ENCODE measurements at places on chromosomes 16 and 17.
A peak's percentile ranks its signal among the peaks of the same experiment; 100 is the strongest.

DNA sequence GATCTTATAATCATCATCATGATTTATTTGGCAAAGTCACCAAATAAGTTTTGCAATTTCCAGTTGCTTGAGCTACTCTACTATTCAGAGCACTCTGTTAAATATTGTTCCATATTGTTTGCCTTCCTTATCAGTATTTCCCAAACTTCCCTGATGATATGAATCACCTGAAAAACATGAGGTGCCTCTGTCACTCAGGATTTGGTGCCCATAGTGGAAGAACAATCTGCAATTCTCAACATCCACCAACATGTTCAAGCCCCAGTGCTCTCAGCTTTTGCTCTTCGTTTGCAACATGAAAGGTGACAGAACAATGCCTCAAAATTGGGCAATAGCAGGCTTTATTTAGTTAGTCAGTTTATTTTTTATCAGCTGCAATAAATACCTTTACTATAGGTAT lies 28.6 kb upstream of the WSB1 start:
- no peak for DNase-seq

- DNase-seq: no peak
These were observed 162.6 kb downstream of the MAP2K6 start for GRCh38 chr17:69577098-69577497.

- no peak for DNase-seq
These were observed 15.3 kb upstream of the PSMD7 start for GRCh38 chr16:74281300-74281699.

GRCh38 chr17:13576661-13577526 lies 24.8 kb downstream of the HS3ST3A1 start:
- DNase-seq: no peak

DNA sequence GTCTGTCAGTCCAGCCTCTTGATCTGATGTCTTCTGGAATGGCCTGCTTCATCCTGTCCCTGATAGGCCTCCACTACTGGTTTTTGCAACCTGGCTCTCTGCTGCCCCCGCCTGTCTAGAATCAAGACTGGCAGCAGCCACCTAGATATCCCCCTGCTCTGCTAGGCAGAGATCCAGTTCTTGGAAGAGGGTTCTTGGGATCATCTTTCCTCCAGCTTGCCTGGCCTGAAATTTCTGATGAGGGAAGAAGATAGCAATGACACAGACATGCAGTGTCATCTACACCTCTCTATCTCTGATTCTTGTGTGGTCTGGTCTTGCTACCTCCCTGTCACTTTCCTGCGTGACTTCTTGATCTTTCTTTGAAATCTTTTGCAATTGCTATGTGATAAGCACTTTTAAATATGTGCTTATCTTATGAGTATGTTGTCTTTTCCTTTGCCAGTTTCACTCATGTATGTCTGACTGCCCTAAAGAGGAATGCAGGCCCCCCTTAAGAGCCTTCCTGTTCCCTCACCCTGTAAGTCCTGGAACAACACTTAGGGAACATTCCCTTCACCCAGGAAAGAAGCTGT lies 20.3 kb upstream of the NFATC3 start:
- peak; percentile 86 for DNase-seq

DNA sequence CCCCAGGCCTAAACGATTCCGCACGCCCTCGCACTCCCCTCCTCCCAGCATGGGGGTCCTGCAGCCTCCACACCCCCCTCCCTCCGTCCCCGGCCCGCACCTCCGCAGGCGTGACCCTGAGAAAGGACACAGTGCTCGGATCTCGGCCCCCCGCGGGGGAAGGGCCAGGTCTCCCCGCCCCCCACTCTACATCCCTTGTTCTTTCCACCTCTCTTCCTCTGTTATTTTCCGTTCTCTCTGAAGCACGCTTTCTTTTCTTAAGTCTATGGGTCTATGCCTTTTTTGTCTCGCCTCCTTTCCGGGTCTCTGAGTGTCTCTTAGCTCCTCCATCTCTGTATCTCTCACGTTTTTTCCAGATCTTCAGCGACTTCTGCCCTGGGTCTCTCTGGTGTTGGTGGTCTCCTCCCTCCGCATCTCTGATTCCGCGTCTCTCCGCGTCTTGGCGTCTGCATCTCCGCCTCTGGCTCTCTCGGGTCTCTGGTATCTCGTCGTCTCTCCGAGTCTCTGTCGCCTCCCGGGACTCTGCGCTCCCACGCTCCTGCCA lies 2.1 kb upstream of the HES7 start:
- no peak for DNase-seq

DNA sequence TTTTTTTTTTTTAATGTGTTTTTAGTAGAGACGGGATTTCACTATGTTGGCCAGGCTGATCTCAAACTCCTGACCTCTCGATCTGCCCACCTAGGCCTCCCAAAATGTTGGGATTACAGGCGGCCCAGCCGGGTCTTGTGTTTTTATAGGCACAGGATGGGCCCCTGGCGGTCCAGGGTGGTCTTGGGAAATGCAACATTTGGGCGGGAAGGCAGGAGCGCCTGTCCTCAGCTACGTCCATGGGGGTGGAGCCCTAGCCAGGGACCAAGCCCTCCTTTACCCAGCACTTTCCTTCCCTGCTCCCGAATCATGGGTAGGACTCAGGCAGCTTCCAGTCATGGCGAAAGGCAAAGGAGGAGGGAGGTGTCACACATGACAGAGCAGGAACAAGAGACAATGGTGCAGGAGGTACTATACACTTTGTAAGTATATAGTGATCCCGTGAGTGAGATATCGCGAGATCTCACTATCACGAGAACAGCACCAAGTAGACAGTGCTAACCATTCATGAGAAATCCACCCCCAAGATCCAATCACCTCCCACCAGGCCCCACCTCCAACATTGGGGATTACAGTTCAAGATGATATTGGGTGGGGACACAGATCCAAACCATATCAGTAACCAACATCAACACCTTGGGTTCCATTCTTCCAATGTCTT lies 226.7 kb upstream of the WSCD1 start:
- DNase-seq: no peak

DNA sequence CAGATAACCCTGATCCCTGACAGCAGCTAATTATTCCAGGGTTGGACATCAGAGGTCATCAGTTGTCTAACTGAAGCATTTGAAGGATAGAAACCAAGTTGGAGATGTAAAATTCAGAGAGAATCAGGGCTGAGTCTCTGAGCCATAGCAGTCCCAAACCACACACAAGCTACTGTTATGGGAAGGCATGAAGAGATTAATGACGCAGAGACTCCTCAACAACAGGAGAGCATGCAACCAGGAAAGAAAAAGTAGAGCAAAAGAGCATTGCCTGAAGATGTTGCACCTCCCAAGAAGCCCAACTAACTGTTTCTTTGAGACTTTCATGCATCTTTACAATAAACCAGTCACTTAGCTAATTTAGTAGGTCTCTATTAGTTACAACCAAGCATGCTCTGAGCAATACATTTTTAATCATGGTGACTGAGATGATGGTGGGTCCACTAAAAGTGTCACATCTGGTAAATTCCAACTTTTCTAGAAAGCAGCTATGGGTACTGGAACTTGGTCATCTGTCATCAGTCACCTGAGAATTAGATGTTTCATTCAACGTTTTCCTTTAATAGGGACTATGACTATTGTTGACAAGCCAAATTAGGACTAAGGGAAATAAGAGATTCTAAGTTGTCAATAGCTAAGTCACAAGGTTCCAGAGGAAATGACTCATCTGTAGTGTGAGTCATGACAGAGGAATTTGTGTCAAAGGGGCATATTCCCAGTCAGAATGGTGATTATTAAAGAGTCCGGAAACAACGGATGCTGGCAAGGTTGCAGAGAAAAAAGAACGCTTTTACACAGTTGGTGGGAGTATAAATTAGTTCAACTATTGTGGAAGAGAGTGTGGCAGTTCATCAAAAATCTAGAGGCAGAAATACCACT lies 239.8 kb downstream of the CHD9NB start:
- DNase-seq: peak; percentile 50

DNA sequence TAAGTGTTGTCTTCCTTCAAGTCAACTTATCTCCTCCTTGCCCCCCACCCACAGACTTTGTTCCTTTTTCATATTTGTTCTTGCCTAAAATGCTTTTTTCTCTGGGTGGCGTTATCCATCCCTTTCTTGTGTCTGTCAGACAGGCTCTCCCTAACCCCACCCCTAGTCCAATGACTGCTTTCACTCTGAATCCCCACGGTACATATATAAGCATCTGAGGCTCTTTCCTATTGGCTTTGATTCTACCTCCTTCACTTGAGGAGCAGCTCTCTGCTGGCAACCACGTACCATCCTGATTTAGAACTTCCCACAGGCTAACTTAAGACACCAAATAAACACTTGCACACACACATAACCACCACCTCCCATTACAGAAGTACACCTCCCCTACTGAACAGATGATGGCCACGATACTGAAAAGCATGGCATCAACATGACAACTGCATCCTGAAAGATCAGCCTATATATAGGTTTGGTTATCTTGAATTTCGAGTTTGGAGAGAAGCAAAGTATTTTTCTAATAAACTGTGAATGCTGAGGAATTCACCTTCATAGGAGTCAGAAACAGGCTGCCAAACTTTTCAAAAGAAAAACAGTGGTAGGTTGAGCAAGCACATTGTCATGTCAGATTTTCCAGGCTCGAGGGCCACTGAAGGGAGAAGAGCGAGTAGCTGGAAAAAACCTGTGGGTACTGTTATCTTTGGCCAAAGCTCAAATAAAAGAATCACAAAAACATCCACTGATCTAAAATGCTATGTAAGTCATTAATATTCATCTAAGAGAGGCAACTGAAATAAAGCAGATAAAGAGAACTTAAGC lies 24.3 kb downstream of the STAT3 start:
- DNase-seq: peak; percentile 71

GRCh38 chr16:52256310-52257078 lies 290.4 kb downstream of the TOX3 start:
- DNase-seq: no peak

DNA sequence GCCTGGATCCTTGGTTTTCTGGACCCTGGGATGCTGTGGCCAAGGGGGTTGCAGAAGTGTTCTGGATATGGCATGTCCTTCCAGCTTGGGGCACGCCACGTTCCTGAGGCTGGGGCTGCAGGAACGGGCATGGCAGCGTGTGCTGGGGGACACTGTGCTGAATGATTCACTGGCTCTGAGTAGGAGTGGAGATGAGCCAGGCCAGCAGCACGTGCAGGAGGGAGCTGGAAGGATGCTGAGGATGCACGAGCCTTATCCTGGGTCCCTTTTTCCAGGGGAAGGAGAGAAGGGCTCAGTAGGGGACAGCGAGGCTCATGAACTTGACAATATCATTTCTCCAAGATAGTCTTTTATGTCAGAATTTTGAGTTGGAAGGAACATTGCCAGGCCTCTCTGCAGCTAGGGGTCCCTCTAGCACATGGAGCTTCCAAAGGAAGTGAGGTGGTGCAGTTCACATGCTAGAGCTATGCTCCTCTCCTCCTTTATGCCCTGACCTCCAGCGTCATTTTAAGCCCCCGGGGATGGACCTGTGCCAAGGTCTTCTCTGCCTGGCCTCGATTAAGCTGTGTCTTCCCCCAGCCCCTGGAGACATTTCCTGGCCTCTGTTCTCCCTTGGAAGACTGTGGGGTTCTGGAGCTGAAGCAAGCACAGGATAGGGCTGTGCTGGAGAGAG lies 125.9 kb downstream of the OR1D5 start:
- DNase-seq: no peak

GRCh38 chr17:9001559-9001958 lies 19.8 kb upstream of the NTN1 start:
- no peak for DNase-seq

GRCh38 chr16:53090591-53091411 lies 36.0 kb downstream of the CHD9 start:
- DNase-seq: peak; percentile 99

DNA sequence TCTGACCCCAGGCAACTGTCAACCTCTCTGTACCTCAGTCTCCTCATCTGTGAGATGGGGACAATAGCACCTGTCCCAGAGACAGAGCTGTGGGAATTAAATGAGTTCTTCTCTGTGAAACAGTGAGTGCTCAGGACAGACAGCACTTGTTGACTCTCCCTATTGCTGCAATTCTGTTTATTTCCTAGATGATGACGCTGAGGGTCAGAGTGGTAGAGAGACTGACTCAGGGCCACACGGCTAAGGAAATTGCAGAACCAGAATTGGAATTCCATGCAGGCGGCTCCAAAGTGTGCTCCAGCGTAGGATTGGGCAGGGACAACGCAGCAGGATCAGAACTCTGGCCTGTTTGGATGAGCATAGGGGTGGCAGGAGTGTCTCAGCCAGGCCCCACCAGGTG lies 302.2 kb downstream of the C16orf95 start:
- DNase-seq: peak; percentile 16

DNA sequence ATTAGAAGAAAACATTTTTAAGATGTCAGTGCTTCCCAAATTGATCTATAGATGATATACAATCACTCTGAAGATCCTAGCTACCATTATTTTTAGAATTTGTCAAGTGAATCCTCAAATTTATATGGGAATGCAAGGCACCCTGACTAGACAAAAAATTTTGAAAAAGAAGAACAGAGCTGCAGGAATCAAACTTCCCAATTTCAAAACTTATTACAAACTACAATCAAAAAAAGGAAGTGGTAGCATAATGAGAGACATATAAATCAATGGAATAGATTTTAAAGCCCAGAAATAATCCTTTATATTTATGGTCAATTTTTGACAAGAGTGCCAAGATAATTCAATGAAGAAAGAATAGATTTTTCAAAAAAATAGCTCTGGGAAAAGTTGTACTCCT lies 198.3 kb upstream of the KCNJ16 start:
- no peak for DNase-seq

GRCh38 chr17:55452139-55452790 lies 30.6 kb upstream of the MMD start:
- DNase-seq: peak; percentile 91

Data from cardiac fibroblast (primary cell).